NCI-H1048 (cell line): ENCODE measurements at places on chromosomes 3 and 15.

DNA sequence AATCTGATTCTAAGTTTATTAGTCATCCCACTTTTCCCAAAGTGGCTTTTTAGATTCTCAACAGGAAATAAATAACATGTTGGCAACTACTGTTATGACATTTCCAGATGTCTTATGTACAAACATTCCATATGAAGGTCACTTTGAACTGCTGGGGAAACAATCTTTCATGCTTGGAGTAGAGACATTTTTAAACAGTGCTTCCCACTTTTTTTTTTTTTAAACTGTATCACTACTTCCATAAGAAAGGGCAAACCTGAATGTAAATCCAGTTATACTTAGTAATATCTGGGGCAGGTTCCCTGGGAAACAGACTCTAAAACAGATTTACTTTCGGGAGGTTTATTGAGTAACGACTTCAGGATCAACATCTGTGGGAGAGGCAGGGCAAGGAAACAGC lies 473.8 kb downstream of the TAFA4 start:
- DNase-seq: no peak

DNA sequence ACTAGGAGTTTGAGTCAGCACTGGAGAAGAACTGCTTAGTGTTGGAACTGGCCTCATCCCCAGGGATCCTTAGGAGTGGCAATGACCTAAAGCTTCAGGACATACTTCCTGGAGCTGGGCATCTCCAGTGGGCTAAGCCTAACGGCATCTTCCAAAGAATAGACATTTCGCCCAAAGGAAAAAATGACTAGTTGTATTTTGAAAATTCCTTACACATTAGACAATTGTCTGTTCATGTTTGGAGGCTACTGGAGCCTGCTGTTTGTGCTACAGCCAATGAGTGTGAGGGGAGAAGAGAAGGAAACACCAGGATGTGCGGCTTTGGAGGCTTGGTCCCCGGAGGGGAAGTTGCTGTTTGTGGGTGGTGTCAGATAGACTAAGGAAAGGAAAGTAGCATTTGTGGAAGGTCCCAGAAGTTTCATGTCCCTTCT lies 77.6 kb downstream of the POLR2M start:
- DNase-seq: no peak

DNA sequence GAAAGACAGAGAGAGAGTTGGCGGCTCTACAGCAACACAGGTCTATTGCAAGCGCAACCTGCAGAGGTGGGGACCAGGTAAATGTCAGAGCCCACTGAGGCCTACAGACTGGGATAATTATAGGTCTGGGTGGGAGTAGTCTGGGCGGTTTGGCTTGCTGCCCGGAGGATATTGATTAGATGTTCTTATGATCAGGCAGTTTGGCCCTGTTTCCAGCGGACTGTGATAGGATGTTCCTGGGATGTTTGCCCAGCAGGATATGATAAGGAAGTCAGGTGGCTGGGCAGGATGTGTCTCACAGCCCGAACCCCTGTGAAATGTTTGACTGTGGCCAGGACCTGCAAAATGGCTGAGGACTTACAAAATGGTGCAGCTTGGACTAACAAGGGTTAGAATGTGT lies 364.9 kb downstream of the NAALADL2 start:
- DNase-seq: no peak

DNA sequence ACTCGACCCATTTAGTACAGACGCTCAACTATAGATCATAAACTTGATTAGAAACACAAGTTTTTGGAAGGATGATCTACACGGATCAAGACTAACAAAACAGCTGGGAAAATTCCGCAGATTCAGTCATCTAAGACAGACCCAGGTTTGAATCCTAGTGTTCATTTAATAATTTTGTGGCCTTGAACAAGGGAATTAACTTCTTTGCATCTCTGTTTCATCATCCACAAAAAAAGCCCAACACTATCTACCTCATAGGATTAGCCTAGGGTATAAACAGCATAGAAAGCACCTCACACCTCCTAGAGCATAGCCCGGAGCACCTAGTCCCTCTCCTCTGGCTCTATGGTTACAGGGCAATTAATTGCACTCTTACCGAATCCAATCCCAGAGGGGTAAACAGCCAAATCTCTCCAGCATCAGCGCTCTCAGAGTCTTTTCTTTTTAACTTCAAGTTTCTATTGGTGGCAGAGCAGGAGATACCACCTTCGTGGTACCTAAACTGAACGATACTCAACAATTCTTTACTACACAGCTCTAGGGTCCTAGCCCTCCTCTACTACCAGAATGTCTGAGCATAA lies 3.5 kb downstream of the TBL1XR1 start:
- no peak for DNase-seq

DNA sequence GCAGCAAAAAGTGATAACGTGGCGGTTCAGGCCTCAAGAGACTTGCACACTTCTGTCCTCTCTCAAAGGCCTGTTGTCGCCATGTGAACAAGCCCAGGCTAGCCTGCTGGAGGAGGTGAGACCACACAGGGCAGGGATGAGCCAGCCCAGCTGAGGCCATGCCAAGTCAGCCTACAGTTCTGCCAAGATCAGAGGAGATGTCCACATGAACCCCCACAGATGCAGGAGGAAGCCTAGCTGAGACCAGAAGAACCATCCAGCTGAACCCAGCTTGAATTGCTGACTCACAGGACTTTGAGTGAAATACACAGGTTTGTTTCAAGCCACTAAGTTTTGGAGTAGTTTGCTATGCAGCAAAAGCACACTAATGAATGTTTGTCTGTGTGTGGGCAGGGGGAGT lies 50.3 kb upstream of the SEC13 start:
- DNase-seq: no peak

GRCh38 chr15:78044407-78045155 lies 32.9 kb downstream of the TBC1D2B start:
- DNase-seq: no peak
